ENCODE measurements at places on chromosomes 3 and 15.

- DNase-seq: no peak
Measured at GRCh38 chr3:169146179-169146665, 517.3 kb downstream of the MECOM start.

GRCh38 chr3:94336046-94336753, 273.3 kb downstream of the NSUN3 start:
- no peak for DNase-seq

GRCh38 chr3:47611576-47611975, 32.9 kb upstream of the CSPG5 start:
- no peak for DNase-seq

- DNase-seq: no peak
Measured at GRCh38 chr3:59728587-59728908, 678.7 kb upstream of the CFAP20DC start.

- no peak for DNase-seq
Measured at GRCh38 chr3:160725338-160725737, 30.7 kb upstream of the PPM1L start.

DNA sequence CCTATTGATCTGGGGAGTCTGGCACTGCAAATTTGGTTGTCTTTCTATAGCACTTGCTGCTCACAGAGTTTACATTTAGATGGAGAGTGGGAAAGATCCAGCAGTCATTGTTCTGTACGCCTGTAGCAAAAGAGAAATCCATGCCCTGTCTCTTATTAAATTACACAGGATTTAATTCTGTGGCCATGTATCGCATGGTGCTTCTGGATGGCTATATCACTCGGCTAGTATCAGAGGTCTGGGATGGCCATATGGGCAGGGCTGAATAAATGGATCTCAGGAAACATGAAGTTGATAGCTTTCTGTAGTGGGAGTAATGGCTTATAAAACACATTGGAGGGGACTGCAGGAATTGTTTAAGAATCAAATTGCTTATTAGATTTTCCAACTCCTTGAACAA, 325.8 kb upstream of the DPH6 start:
- DNase-seq: no peak

GRCh38 chr3:170331143-170331542, 26.4 kb upstream of the SKIL start:
- no peak for DNase-seq

DNA sequence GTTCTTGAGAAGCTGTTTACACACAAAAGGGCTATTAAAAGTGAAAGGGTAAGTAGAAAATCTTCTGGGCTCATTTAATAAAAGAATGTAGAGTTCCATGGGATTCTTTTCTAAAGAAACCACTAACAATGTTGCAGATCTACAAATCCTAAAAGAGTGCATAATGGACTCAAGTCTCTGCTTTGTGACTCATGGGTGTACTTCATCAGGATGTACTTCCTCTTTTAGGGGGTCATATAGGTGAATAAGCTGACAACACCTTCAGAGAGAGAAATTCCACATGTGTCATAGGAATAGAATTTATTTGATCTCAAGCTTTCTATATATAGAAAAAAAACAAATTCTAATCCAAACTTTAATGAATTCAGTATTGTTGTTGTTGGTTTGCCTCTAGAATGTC, 355.5 kb downstream of the TIGIT start:
- DNase-seq: no peak

DNA sequence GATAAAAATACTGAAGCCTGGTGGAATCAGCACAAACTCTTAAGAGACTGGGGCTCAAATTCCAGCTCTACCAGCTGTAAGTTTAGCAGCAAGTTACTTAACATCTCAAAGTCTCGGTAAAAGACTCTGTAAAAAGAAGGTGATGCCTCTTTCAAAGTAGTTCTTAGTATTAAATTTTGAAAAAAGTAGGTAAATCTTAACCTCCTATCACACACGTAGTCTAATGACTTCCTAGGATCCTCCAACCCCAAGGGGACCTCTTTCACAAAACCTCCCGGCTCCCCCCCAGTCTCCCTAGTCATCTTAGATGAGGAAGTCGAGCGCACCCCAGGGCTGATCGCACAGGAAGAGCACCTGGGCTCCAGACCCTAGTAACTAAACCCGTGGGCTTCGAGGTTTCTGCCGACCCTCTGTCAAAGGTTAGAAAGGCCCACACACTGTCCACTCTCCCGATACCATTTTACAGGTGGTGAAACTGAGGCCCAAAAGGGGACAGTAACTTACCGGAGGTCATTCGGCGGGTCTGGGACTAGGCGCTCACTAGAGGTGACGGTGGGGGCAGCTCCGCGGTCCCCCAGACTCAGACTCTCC, 427 bp downstream of the MBD4 start:
- no peak for DNase-seq

DNA sequence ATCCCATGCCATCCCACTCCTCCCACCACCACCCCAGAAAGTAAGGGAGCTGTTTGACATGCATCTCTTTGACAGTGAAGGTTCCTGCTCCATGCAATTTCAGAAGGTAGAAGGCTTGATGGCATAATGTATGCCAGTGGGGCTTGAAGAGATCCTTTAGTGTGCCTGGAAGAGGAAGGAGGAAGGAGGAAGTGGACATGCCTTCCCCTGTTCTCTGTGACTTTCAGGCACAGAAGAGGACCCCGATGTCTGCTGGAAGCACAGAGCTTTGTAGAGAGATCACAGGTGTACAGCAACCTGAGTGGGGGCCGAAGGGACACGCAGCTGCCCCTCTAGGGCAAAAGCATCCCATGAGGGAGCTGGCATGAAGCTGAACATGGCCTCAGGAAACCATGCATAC, 171.6 kb downstream of the CD47 start:
- DNase-seq: no peak

DNA sequence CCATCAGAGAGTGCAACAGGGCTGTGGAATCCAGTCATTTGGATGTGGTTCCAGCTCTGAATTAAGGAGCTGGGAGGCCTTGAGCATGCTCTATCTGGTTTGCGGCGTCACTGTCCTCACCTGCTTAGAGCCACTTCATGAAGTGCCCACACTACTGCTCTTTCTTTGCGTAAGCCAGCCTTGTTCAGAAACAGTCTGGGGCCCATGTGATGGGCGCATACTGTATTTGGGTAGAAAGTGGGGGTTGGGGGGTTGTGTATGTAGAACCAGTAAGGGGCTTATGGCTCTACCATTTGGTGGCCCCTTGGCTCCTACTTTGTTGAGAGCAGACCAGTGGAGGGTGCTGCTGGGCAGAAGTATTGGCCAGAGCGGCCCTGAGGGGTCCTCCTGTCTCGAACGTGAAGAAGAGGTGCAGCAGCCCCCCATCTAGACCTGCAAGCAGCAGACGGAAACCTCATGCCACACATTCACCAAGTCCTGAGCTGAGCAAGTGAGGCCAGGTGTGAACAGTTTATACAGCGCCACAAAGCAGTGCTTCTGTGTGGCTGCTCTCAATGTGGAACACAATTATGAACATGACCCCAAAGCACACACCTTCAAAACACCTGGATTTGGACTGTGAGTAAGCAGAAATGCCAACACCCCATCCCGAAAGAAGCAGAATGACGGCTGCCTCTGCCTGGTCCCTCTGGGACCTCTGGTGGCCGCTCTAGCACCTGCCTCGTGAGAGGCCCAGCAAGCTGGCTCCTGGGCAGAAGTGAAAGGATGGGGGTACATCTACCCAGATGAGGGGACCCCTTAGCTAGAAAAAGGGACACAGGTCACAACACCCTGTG, 26.6 kb downstream of the SRPRB start:
- no peak for DNase-seq

DNA sequence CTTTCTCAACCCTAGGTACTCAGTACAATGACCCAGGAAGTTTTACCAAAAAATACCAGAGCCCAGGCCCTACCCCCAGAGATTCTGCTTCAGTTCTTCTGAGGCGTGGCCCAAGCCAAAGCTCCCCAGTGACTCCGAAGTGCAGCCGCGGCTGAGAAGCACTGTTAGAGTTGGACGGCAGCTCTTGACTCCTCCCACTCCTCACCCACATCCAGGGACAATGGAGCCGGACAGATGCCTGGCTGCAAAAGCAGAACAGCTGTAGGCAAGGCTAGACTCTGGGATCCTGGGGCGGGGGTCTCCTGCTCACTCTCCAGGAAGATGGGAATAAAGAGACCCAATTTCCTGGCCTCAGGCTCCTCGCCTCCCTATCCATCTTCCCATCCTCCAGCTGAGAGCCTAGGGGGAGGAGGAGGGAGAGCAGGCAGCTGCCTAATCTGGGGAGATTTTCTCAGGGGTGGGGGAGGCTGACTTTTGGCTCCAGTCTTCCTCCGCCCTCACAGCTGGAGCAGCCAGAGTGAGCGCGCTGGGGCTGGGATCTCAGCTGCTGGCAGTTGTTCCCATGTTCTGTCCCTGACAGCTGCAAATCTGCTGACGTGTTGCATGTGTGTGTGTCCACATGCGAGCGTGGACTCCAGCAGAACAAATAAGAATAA, 223.8 kb downstream of the OPA1 start:
- DNase-seq: no peak

GRCh38 chr3:37620071-37620635, 241.5 kb upstream of the CTDSPL start:
- DNase-seq: no peak

GRCh38 chr3:62277450-62277849, 95.9 kb downstream of the FEZF2 start:
- peak; percentile 79 for DNase-seq

DNA sequence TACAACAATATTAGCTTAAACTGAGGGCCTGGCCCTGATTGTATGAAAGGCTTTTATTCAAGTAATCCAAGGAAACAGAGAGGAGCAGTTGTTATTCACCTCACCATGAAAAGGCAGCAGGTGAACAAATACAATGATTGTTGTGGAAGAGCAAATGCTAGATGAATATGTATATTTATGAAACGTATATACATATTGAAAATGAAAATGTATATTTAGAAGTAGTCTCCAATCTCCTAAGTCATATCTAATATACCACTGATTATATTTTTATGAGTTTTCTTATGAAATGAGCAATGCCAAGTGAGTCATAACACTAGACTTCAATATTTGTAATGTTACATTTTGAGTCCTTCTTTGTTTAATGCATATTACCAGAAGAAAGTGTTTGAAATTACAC, 116.2 kb upstream of the KCNMB2 start:
- DNase-seq: no peak

- no peak for DNase-seq
Measured at GRCh38 chr3:100230710-100231109, 30.1 kb upstream of the TBC1D23 start.

DNA sequence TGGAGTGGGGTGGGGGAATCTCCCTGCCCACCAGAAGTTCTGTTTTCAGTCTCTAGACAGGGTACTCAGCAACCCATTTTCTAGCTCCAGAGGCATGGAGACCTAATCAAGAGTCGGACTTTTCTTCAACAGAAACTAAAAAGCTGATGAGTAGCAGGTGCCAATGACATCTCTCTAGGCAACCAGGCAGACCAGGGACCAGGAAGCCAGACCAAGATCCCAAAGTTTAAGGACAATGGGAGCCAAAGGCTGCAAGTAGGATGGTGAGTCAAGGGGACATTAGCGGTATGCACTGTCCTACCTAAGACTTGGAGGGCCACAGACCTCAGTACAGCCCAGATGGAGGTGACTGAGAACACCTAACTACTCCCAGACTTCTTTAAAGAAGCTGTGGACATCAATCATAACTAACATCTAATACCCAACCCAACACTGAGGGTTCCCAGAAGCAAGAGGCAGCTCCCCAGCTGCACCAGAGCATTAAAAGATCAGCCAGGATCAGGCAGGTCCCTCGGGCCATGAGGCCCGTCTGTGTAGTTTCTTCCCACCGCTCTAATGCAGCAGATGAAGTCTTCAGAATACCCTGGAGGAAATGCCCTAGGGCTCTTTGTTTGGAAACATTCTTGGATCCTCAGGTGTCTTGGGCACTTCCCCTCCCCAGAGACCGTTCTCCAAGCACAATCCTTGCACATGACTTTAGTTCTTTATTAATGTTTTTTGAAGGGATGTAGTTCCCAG, 979 bp downstream of the CCDC71 start:
- no peak for DNase-seq

DNA sequence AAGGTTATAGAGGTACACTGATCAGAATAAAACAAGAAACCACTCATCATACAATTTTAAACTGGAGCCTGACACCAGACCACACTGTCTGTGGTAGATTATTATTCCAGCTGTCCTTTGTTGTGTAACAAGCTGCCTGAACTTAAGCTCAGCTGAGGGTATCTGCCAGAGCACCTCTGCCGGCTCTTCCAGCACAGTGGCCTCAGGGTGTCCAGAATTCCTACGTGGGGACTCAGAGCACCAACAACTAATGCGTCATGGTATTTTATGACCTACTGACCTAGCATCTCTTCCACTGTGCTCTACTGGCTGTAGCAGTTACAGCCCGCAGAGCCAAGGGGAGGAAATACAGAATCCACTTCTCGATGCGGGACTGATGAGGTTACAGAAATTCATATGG, 15.6 kb upstream of the RAF1 start:
- no peak for DNase-seq

DNA sequence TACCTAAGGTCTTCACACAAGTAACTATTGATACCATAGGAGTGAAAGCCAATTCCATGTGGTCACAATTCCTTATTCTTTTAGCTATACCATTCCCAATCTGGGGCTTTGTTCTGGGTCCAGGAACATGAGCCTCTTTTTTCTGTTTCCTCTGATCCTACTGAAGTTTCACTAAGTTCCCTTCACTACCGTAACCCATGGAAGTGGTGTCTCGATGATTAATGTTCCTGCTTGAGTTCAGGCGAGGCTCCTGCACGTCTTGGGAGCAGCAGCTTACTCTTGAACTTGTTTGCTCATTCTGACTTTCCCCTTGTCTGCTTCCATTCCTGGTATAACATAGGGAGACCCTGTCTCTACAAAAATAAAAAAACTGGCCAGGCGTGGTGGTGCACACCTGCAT, 23.6 kb downstream of the ZNF592 start:
- no peak for DNase-seq

Data from NCI-H1694 (cell line).